Activated effector memory CD4-positive, alpha-beta T cell treated with Interleukin-2 at 50 U/mL for 16 hours (primary cell): ENCODE measurements at places on chromosomes 7 and 10.

DNA sequence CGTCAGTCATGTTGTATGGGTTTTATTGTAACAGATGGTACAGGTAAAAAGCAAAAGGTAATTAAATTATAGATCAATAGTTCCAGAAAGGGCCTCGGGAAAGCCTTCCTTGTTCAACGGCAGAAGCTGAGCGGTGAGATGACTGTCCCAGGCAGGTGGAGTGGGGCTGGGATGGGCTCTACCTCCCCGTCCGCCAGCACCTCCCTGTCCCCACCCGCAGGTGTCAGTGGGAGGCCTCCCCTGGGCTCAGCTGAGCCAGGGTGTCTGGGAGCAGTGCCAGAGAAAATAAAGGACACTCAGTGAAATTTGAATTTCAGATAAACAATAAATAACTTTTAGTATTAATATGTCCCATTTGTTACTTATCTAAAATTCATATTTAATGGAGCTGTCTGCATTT lies 58.9 kb downstream of the CLRN3 start:
- DNase-seq, result no peak

- no peak for DNase-seq
Observed at GRCh38 chr10:27998954-27999275, at the start of gene ODAD2. Gene ODAD2 (minus strand): TSS chr10:27999079. CDS start chr10:27995142, 3,937 bp downstream.

DNA sequence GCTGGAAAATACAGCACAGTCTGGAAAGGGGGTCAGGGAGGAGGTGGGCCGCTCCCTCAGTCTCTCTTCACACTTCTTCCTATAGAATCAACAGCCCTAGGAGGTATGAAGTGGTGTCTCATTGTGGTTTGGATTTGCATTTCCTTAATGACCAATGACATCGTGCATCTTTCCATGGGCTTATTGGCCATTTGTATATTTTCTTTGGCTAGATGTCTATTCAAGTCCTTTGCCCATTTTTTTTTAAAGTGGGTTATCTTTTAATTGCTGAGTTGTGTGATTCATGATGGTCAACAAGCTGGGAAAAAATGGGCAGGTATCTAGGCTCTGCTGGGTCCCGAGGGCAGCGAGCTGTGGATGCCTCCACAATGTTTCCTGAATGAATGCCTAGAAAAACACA lies 29.1 kb downstream of the TMEM130 start:
- DNase-seq, result no peak

DNA sequence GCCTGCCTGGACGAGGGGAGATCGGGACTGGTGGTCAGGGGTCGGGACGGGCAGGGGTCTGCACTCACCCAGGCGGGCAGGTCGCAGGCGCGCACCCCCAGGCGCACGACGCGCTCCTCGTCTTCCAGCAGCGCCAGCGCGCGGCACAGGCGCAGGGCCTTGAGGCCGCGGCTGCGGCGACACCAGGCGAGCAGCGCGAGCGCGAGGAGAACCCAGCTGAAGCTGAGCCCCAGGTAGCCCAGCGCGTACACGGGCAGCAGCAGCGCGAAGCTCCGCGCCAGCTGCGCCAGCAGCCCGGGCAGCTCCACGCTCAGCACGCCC lies 328 bp downstream of the ESYT2 start:
- DNase-seq, result peak; percentile 64

DNA sequence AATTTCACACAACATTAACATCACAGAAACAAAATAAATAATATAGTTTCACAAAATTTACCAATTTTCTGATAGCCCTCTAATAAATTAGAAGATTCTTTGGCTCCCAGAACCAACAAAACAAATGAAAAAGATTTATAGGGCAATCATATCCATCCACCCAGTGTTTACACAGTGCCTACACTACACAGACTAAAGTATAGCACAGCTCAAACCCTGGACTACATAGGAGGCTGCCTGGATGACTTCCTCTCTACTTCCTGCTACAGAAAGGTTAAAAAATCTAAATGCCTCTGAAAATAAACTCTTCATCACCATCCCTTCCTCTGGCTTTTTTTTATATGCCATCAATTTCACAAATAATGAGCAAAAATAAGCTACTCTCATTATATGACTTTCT lies 28.4 kb downstream of the MPP7 start:
- no peak for DNase-seq

GRCh38 chr7:235576-236395 lies 43.4 kb downstream of the FAM20C start:
- no peak for DNase-seq

- DNase-seq, result no peak
Observed at GRCh38 chr10:6667679-6668270, 87.7 kb upstream of the PRKCQ start.

DNA sequence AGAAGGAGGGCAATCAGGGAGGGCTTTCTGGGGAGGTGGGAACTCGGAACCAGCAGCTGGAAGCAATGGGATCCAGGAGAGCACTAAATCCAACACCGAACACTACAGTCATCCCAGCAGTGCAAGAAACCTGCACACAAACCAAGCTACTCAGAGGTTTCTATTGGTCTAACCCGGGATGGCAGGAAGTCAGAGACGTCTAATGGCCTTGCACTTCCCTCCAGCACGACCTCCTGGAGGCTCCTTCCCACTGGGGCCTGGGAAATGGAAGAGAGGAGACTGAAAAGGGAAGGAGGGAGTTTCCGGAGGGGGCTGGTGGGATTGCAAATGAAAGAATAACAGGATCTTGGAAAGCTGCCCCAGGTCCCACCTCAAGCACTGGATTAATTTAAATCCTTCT lies 56.3 kb downstream of the TEX36 start:
- no peak for DNase-seq

GRCh38 chr7:98115746-98116525 lies 9.3 kb downstream of the LMTK2 start:
- DNase-seq, result no peak

- peak; percentile 47 for DNase-seq
Observed at GRCh38 chr10:32332299-32332750, 14.6 kb downstream of the EPC1 start.

DNA sequence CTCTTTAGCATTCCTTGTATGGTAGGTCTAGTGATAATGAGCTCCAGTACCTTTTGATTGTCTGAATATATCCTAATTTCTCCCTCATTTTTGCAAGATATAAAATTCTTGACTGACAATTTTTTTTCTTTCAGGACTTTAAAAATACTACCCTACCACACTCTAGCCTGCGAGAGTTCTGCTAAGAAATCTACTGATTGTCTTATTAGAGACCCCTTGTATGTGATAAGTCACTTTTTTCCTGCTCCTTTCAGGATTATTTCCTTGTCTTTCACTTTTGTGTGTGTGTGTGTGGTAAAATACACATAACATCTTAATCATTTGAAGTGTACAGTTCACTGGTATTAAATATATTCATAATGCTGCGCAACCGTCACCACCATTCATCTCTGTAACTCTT lies 68.7 kb upstream of the PPP1R9A start:
- DNase-seq, result no peak

DNA sequence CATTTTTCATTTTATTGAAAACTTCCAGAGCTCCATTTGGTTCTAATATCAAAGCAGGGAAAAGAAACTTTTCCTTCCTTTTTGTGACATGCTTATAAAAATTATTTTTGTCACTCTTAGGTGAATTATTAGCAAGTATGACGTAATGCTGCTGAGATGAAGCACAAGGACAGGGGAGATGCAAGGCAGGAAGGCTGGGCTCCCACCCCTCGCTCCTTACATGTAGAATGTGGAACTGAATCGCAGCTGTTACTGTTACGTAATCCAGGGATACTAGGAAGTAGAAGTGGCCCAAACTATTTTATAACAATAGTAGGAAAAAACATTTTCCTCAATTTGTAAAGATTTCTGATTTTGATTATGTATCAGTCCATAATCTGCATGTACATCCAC lies 17.1 kb upstream of the GTPBP4 start:
- DNase-seq, result no peak

DNA sequence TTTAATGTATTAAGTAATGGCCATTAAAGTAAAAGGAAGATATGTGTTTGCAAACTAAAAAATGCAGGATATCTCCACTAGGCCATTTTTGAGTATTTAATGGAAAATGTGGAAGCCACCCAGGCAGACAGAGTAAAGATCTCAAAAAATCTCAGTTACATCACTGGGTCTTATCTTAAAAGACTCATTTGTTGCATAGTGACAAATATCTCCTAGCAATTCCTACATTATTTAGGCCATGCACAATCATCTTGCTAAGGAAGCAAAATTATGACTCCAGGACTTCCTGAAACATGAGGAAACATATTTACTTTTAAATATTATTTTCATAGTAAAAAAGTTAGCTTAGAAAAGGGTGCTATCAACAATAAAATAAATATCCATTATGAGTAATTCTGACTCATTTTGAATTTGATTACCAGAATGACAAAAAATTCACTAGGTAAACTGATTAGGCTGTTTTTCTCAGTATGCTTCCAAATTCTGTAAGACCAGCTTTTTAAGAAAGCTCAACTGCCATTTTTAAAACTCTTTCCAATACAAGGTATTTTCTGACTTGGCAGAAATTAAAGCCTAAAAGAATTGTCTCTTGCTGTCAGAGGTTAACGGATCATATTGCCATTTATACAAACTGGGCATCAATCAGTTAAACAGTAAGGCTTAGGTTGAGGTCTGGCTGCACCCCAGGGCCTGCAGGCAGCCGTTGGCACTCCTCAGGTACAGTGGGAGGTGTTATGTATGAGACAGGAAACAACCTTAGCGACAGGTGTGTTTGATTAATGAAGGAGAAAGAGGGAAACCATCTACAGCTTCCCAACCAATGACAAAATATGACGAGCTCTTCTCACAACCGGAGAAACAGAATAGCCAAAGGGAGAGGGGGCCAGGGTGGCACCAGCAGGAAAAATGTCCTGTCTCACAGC lies 31.8 kb downstream of the PCLO start:
- no peak for DNase-seq

DNA sequence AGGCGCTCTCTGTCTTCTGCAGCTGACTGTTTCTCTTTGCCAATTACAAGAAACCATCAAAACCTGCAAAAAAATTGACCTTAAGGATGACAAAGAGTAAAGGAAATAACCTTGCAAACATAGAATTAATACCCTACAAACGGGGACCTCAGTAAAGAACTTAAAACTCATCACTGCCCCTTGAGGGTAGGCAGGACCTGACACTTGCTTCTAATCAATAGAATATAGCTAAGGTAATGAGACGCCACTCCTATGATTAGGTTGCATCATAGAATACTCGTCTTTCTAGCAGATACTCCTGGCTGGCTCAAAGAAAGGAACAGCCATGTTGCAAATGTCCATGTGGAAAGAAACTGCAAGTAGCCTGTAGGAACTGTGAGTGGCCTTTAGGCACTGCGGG lies 140.0 kb downstream of the XPNPEP1 start:
- no peak for DNase-seq

DNA sequence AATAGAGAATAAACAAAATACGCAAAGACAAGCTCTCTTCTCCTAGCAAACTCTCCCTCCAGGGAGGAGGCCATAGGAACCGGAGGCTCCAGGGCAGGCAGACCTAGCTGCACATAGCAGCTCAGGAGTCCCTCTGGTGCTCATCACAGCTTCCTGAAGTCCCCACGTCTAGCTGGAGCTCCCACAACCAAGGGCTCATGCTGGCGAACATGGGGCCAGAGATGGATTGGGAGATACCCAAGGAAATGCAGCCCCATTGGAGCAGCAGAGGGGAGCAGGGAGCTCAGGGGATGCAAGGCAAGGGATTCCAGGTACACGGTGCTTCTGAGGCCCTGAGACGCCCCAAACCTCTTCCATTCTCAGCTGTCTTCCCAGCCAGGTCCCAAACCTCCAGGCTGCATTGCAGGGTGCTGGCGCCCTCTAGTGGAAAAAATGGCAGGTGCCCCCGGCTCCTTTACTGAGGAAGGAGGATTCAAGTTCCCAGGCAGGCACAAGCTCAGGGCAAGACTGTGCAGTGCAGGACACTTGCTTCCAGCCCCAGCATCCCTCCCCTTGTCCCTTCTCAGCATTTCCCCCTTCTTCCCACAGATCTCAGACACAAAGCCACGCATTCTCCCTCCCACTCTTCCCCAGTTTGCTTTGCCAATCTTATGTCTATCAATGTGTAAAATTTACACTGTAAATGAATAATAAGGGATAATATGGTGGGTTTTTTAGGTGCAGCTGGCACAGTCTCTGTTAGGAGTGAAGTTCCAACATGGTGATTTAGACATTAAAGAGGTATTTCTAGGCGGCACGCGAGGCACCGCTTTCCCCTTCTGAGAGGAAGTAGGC lies 46.2 kb downstream of the GPAM start:
- peak; percentile 36 for DNase-seq

DNA sequence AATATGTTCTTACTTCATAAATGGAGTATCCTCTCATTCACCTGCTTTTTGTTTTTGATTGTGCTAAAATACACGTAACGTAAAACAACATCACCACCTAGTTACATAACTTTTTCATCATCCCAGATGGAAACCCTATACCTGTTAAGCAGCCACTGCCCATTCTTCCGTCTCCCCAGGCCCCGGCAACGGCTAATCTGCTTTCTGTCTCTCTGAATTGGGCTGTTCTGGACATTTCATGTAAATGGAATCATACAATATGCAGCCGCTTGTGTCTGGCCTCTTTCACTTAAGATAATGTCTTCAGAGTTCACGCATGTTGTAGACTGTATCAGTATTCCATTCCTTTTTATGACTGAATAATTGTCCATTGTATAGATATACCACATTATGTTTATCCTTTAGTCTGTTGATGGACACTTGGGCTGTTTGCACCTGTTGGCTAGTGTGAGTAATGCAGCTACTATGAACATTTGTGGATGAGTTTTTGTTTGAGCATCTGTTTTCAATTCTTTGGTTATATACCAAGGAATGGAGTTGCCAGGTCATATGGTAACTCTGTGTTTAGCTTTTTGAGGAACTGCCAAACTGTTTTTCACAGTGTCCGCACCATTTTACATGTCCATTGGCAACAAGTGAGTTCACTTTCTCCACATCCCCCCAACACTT lies 14.1 kb upstream of the SUN1 start:
- no peak for DNase-seq

GRCh38 chr7:76260171-76260703 lies 42.2 kb upstream of the HSPB1 start:
- no peak for DNase-seq

DNA sequence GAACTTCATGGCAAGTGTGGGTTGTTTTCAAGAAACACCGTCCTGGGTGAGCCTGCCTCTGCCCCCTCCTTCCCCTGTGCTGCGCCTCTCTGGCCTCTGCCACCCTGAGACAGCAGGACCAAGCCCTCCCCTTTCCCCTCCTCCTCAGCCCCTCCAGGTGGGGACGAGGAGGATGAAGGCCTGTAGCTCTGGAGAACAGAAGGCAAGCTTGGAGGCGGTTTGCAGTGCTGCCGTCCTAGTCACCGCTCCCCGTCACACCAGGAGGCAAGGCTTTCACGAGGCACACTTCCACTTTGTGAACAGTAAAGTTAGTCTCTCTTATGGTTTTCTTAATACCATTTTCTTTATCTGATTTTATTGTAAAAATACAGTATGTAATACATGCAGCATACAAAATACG lies 8.8 kb upstream of the VIPR2 start:
- no peak for DNase-seq

DNA sequence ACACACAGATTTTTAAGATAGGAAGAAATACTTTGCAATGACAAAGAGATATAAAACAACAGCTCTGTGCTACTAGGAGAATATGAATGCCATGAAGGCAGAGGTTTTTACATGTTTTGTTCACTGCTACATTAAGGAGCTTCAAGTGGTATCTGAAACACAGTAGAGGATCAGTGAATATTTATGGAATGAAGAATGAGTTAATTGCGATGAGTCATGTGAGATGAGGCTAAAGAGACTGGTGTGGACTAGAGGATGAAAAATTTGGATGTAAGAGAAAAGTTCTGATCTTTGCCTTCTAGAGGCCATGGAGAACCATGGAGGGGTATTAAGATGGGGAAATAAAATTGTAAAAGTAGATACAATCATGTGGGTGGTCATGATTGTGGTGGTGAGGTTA lies 434.2 kb downstream of the PHTF2 start:
- DNase-seq, result no peak
